ENCODE measurements at places on chromosomes 2 and 18.

- DNase-seq, result no peak
Measured at GRCh38 chr18:5311301-5311989, 15.9 kb upstream of the ZBTB14 start.

DNA sequence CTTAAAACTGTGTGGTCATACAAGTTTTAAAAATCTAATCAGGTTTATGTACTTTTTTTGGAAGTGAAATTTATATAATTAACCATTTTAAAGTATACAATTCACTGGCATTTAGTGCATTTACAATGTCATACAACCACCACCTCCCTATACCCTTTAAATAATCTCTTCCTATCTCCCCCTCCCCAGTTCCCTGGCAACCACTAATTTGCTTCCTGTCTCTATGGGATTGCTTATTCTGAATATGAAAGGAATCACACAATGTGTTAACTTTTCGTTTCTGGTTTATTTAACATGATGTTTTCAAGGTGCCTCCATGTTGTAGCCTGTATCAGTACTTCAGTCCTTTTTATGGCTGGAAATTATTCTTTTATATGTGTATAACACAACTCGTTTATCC is 19.4 kb downstream of the CHMP3 start:
- DNase-seq, result no peak

DNA sequence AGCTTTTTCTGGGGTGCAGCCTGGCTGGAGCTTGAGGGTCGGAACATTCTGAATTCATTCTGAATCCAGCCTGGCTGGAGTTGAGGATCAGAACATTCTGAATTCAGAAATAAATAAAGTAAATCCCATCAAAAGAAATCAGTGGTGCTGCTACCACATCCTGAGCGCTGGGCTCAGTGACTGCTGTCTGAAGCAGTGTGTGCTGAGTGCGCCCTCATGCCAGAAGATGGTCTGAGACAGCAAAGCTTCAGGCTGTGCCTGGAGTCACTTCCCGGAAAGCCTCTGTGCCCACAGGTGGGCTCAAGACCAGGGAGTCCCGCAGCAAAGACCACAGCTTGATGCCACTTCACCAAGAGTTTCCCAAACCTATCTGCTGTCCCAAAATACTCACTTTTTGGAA is 187.9 kb downstream of the VAPA start:
- DNase-seq, result no peak

DNA sequence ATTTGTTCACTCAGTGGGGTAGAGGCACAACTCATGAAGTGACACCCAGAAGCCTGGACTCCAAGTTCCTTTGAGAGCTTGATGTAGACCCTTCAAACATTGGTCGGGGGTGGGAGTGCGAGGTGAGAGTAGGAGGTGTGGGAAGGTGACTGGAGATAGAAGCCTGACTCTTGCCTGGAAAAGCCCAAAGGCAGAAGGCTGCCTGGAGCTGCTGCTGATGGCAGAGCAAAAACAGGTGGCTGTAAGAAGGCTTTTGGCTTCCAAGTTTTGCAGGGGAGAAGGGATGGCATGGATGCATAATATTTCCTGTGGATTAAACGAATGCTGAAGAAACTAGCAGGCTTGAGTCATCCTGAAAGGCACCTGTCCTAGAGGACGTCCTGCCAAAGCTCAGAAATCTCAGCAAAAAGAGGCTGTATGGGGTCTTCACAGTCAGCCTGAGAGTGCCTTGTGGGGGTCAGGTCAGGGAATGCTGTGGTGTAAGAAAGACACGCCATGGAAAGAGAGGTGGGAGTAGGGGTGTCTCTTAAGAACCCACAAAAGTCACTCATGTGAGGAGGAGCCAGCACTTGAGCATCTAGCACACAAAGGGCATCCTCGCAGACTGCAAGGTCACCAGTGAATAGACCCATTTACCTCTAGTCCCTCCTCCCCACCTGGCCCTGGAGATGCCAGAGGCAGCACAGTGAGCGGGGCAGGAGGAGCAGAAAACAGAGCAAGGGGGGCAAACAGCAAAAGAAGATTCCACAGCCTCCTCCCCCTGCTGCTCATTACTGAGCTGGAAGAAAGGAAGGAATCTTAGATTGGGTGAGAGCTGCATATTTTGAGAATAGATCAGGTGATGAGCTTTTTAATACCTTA is 37.5 kb downstream of the FASTKD2 start:
- DNase-seq, result no peak

- DNase-seq, result no peak
Measured at GRCh38 chr18:74511823-74512222, 15.7 kb downstream of the CNDP2 start.

DNA sequence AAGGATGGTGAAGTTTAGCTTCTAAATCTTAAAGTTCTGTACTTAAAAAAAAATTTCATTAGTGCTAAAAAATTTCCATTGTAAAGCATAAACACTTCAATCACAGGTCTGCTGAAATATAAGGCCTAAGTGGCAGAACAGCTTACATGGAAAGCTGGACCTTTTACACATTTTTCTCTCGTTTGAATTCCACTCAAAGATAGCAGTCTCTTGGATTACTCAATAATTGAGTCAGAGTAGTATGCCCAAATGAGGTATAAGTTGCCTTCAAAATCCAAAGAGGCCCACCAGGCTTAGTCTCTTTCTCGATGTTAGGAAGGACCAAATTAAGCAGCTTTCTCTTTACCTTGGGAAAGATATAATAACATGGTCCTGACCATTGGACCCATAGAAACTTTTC is 220.4 kb upstream of the CWC22 start:
- DNase-seq, result no peak

GRCh38 chr2:850429-850828 is 100.2 kb upstream of the SNTG2 start:
- no peak for DNase-seq

GRCh38 chr2:729376-729861 is 52.2 kb upstream of the TMEM18 start:
- no peak for DNase-seq

GRCh38 chr2:55087936-55088335 is 37.7 kb upstream of the RTN4 start:
- DNase-seq, result no peak

- DNase-seq, result no peak
Measured at GRCh38 chr18:69757733-69758132, 189.9 kb downstream of the CD226 start.

DNA sequence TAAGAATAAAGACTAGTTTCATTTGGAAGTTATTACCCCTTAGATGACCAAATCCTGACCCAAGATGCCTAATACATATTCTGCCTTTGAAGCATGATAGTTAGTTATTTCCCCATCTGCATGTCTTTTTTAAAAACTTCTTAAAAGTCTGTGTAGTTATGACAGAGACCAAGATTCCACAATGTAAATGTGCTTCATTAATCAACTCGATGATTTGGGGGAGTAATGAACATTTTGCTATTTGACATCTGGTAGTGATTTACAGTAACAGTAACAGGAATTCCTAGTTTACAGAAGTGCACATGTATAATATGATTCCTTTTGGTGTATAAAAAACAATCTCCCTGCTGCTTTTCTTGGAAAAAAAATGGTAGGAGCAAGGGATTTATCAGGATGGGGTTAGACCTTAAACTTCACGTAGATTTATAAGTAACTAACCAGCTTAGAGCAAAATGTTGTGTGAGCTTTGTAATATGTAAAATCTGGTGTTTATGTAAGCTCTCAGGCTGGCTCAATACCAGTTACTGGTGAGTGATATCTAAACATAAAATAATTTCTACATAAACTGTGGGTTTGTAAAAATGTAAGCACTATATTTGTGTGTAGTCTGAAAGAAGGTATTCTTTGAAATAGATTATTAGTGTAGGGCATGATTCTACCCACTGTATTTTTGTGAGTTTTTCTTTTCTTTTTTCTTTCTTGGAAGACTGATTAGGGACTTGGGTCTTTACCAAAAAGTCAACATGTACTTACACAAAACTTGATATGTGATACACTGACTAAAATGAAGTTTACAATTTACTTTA is 641.6 kb downstream of the EPHA4 start:
- DNase-seq, result no peak

- no peak for DNase-seq
Measured at GRCh38 chr2:63888490-63889402, 47.0 kb downstream of the UGP2 start.

GRCh38 chr2:171515672-171516298 is 6.5 kb upstream of the CYBRD1 start:
- DNase-seq, result no peak

GRCh38 chr18:55546851-55547704 is 40.9 kb downstream of the TCF4 start:
- no peak for DNase-seq

DNA sequence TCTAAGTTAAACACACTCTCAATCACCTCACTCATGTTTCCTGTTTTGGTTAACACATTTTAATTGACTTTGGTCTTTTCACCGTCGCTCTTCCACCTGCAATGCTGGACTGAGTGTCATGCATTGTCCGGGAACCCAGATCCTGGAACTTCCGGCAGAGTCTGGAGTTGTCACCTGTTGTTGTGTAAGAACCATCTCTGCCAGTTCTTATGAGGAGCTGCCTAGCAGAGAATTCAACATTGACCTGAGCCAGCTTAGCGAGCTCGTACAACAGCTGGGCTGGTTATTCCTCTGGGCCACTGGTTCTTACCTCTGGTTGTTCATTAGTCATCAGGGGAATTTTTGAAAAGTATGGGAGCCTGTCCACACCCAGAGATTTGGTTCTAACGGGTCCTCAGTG is 75.7 kb downstream of the BCL2L11 start:
- DNase-seq, result no peak
